ENCODE measurements at places on chromosomes 3 and 15.
A peak's percentile ranks its signal among the peaks of the same experiment; 100 is the strongest.

GRCh38 chr3:177420651-177421480, 223.6 kb upstream of the TBL1XR1 start:
- DNase-seq: no peak

DNA sequence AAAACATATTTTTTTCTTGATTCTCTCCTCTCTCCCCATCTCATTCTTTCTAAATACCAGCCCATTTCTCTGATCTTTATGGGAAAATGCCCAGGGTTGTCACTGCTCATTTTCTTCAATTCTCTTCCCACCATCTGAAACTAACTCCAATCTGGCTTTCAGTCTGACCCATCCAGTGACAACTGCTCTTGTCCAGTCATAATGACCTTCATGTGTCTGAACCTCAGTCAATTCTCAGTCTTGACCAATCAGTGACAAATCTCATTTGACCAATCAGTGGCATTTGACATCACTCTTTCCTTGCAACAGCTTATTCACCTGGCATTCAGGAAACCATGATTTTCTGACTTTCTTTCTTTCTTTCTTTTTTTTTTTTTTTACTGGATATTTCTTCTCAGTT, 15.1 kb downstream of the VEPH1 start:
- no peak for DNase-seq

- DNase-seq: no peak
Observed at GRCh38 chr3:126490619-126491018, 14.9 kb upstream of the ZXDC start.

DNA sequence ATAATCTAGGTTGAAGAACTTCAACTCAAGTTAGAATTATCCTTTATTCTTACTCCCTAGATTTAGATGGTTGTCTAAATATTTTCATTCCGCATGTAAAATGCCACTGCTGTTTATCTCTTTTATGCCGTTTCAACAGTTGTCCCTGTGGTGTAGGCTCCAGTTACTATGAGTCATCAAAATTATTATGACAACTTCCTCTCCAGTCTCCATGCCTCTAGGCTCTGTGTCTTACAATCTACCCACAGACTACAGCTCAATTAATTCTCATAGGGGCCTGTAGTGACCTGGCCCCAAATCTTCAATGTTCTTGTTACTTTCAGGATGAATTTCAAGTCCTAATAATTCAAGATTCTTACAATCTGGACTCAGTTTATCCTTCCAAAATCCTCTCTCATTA, 105.8 kb upstream of the UNC13C start:
- no peak for DNase-seq

- DNase-seq: peak; percentile 12
Observed at GRCh38 chr3:42190701-42191442, 75.1 kb downstream of the CCK start.

GRCh38 chr3:192121923-192122322, 605.4 kb downstream of the FGF12 start:
- no peak for DNase-seq

- DNase-seq: no peak
Observed at GRCh38 chr3:43894176-43895049, 203.7 kb downstream of the ABHD5 start.

- no peak for DNase-seq
Observed at GRCh38 chr3:191873736-191874135, 412.8 kb downstream of the PYDC2 start.

DNA sequence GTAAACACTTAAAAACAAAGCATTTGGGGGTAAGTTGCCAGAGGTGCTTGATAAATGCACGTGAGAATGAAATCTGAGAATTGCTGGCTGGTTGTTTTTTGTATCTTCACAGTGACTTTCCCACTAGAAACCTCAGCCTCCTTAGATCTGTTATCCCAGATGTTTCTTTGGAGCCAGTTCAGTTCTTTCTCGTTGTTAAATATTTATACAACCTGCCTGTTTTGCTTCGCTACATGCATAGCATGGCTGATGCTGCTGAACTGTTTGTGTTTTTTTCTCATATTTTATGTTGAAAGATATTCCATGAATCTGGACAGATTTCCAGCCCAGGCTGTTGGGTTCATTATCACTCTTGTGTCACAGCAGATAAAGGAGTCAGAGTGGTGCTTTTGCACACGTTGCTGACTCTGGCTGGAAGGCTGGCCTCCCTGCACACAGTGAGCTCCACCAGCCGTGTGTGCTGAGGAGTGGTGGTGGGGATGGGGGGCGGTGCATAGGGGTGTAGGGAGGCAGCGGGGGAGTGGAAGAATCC, 80.2 kb downstream of the ARNT2 start:
- no peak for DNase-seq

- DNase-seq: peak; percentile 89
Observed at GRCh38 chr15:58528188-58528870, 96.5 kb downstream of the LIPC start.

DNA sequence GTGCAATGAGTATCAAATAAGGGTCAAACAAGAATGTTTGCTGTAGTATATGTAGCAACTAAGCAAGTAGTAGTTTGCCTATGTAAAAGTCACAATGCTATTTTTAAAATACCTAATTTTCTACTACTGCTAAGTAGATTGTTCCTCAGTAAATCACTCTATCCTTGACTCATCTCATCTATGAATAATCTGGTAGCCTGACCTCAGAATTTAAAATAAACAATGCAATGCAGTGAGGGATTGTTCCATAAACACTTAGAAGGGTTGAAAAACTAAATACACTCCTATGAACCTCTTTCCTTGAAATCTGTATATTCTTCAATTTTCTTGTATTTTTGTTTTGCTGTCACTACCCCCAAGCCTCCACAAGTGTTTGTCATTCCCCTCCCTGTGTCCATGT, 253.3 kb downstream of the TBC1D5 start:
- DNase-seq: no peak

DNA sequence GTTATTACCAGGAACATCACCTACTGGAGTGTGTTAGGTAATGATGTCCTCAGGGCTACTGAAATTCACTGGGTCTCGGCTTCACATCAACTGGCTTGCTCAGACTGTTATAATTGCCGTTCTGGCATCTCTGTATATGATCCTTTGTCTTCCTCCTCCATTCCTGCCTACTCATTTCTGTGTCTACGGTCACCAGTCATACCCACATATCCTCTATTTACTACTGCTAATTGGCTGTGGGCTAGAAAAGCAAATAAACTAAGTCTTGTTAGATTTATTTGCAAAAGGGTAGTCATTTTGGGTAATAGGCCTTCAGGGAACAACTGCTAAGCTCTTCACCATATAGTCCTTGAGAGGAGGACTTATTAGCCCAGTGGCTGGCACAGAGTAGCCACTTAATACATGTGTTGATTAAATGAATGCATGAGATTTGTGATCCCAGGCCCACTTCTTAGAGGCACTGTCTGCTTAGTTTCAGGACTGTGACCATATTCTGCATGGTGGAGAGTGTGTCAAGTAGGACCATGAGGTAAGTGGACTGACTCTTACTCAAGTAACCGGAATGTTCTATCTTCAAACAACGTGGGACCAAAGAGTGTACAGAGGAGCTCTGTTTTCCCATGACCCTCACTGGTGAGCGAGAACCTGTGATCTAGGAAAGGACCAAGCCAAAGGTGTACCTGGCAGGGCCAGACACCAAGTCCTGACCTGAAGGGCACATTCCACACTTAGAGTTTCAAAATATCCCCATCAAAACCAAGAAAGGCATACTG, 13.2 kb downstream of the ZDHHC3 start:
- DNase-seq: no peak

DNA sequence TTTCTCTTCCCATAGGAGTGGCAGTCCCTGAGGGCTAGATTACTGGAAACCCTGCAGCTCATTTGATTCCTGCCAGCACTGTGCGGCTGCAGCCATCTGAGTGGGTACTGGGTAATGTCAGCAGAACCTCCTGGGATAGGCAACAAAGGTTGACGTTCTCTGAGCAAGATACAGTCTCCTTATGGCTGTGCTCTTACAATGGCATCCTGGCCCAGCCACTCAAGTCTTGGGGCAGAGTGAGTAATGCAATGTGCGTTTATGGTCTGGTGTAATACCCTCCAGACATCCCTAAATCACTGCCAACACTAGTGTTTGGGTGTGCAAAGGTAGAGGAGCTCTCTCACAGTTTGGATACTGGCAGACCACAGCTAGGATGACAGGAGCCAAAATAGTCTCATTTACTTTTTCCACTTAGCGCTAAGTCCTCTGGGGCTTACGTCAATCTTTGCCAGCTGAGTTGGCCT, 775.8 kb downstream of the ZNF385D start:
- no peak for DNase-seq

DNA sequence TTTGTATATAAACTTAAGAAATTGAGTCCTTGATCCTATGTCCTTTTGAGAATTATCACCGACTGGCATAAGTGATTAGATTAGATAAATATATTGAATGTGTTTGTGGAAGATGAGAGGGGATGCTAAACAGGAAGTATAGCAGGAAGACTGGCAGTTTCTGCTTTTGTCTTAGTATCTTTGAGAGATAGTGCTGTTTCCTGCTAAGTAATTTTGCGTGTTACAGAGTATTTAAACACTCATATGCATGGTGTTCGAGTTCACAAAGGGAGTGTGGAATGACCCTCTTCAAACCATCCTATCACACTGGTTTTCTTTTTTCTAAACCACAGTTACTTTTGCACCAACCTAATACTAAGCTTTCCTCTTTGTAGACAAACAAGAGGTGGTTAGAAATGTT, 106.0 kb downstream of the KLHL25 start:
- no peak for DNase-seq

GRCh38 chr3:48232232-48232631, 8.7 kb upstream of the ZNF589 start:
- no peak for DNase-seq

DNA sequence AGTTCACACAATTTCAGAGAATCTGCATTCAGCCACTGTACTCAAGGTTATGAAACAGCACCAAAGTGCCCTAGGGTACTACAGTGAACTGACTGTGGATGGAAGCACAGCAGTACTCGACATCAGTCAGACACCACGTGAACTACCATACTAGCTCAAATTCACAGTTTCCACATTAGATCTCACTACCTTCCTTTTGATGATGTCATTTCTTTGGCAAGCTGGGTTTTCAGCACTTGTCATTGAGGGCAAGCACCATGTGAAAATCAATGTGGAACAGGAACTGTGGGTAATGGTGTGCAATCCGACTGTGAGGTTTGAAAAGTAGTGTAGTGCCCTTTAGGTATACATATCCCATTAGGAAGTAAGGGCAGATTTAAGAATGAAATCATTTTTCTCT, 110.5 kb upstream of the BFSP2 start:
- DNase-seq: no peak

GRCh38 chr15:65333148-65333820, 28.8 kb downstream of the RNU5B-1 start:
- no peak for DNase-seq

GRCh38 chr15:61195116-61196002, 33.7 kb downstream of the RORA start:
- peak; percentile 12 for DNase-seq

GRCh38 chr3:16884084-16884747, 539 bp upstream of the PLCL2 start:
- DNase-seq: no peak

- DNase-seq: no peak
Observed at GRCh38 chr3:37907906-37908305, 46.2 kb downstream of the CTDSPL start.

- peak; percentile 81 for DNase-seq
Observed at GRCh38 chr3:78139166-78139565, 1099.3 kb downstream of the ROBO2 start.

DNA sequence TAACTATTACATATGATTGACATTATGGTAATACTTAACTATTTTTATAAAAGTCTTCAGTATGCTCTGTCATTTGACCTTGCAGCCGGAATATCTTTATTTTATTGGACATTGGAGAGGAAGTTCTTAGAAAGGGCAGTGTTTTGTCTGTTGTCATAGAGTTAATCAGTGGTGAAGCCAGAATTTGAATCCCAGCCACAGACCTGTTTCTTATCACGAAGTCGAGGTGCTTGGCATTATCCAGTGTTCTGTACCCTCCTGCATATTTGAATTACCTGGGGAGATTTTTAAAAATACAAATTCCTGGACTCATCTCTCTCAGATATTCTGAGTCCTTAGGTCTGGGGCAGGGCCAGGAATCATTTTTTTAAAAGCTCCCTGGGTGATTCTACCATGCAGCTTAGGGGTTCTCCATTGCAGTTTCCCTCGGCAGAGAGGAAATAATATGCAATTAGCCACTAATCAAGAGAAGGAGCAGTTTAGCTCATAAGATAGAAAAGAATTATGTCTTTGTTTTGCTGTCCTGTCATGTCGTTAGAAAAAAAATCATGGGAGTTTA, 195.6 kb upstream of the CFAP20DC start:
- DNase-seq: peak; percentile 73

GRCh38 chr3:185807445-185808068, 17.3 kb downstream of the IGF2BP2 start:
- peak; percentile 90 for DNase-seq

- DNase-seq: no peak
Observed at GRCh38 chr3:84522893-84523292, 435.9 kb upstream of the CADM2 start.

GRCh38 chr3:186083746-186084145, 25.1 kb downstream of the ETV5 start:
- no peak for DNase-seq

DNA sequence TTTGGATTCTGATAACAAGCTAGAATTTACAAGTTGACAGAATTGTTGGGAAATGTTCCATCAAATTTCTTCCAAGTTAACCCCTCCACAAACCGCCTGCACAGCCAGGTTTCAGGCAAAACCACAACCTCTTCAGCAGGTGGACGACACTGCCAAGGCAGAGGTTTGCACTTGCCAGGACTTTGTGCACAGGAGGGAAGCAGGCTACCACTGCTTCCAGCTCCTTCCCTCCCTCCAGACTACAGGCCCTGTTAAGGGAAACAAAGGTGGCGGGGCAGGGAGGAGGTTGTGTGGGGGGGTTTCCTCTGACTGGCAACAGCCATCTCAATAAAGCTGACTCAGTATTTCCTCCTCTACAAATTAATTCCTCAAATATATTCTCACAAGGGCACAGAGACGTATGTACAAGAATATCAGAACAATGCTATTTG, 42.2 kb downstream of the TBC1D2B start:
- peak; percentile 87 for DNase-seq

DNA sequence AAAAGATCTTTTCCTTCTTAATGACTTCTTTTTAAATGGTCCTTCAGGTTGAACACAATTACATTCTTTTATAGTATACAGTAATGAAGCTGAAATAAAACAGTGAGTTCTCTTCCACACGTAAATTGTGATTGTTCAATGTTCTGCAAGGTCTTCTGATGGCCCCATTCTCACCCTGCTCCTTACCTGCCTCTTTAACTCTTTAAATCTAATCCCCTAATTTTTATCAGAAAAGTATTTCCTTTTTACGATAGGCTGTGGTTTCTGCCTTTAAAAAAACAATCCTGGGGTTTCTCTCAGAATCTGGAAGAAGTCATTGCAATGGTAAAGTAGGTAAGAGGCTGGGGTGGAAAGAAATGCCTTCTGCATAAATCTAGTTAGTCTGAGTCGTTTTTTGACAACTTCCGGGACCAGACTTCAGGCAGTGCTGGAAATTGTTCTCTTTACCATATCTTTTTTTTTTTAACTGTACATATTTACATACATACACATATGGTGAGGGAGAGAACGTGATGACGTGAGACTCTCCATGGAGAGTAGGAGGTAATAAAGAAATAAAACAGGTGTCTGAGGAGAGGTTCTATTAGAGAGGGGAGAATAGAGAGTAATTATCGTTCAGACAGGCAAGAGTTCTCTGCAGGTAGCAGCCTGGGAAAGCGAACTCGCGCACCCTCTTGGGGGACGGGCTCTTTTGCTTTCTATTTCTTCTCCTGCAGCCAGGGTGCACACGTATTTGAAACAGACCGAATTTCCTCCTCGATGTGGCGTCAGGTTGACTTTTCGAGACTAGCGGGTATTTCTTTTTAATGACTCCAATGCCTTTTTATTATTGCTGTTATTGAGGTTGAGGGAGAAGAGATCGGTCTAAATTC, at the start of gene SIDT1:
Gene SIDT1, plus strand, starts transcription at position 730 of the 872 bp plus-strand sequence. CDS start 467 bp downstream, outside the sequence.
- DNase-seq: no peak
